Stimulated activated CD4-positive, alpha-beta T cell treated with anti-CD3 and anti-CD28 coated beads, Interleukin-1b, Interleukin-23, amount 100 ng/mL, for 1 hour (primary cell): ENCODE measurements at places on chromosomes 3 and 15.

DNA sequence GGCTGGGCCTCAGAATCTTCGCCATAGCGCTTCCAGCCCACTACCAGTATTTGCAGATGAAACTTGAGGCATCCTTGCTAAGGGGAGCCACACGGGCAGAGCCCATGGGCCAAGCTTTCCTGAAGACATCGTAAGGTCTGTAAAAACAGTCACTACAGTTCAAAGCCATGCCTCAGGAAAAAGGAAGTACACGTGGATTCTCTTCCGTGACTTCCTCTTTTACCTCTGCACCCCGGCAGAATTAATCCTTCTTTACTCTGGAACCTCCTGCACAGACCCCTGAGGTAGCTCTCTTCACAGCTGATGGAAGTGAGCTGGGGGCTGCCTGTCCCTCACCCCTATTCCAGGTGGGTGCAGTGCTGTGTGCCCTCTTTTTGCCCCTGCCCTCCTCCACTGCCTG lies 129.2 kb downstream of the CHDH start:
- DNase-seq: no peak

DNA sequence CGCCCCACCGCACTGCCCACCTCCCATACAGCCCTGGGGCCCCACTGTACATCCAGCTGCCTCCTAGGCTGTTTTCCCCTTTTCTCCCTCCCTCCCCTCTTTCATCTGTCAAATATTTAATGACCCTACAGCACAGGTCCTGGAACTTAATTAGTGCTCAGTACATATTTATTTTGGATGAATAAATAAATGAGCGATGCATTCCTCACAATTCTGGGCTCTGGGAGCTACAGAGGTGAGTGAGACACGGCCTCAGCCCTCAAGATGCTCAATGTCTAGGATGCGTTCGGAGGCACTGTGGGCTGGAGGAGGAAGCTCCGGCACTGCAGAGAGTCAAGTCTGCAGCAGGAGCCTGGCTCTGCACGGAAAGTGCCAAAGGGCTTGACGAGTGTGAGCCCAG lies 175.0 kb downstream of the FAM43A start:
- DNase-seq: no peak

DNA sequence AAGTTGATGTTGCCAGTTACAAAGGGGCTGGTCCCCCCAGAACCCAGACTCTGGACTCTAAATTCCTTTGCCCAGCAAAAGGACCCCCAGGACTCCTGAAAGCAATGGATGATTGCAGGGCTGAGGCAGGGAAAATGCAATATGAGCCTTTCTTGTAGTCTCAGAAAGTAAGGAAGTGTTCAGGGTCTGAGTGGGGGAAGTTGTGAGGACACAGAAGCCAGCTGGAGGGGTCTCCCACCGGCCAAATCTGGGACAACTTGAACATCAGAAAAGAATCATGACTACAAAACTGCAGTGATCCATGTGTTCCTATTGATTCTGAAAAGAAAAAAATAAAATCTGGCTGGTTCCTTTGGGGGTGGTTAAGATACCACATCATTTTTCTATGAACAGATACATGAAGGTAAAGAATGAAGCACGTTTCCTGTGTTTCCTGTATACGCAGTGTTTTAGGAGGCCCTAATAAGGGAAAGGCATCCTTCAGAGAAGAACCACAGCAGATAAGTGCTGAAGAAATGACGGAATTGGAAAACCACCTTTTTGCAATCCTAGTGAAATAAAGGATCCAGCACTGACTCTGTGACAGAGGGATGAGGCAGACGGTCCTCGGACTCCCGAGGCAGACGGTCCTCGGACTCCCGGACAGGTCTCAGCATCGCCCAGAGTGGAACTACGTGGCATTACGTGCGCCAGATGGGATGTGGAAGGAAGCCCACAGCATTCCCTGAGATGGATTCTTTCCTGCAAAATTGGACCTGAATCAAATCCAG lies 22.2 kb upstream of the GRIP2 start:
- DNase-seq: no peak

GRCh38 chr3:123816673-123817207 lies 67.4 kb downstream of the MYLK start:
- no peak for DNase-seq

GRCh38 chr3:69460034-69460433 lies 74.1 kb upstream of the FRMD4B start:
- no peak for DNase-seq
